Nephron progenitor cell (in vitro differentiated cells): ENCODE measurements at places on chromosomes 7 and 10.

DNA sequence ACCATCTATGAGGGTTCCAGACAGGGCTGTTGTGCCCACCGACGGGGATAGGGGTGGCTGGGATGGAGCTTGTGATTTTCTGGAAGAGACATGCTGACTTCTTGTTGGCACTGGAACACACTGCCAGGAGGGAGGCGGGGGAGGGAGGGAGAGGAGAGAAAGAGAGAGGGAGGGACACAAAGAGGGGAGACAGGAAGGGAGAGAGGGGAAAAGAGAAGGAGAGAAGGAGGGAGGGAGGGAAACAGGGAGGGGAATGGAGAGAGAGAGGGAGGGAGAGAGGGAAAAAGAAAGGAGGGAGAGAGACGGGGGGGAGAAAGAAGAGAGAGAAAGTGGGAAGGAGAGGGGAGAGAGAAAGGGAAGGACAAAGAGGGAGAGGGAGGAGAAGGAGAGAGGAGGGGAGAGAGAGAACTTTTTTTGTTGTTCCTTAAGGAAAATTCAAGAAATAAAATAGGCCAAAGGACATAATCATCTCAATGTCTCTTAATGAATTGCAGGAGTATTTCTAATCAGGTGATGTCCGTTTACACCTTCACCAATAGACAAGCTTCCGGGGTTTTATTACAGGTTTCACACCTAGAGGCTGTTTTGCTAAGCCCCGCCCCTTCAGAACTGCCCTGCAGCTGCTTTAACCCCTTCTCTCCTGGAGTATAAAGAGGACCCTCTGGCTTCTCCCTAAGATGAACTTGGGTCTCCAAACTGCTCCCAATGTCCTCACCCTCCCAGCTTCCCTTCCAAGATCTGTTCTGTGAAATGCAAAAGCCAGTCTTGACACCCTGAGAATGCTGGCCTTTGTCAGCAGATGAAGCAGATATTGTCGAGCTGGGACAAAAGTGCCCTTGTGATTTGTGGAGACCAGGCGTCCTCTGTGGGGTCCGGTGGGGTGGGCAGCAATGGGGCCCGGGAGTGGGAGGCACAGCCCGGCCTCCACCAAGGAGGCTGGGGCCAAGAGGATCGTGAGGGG is 82.0 kb upstream of the GTF2IRD1 start:
- peak; percentile 56 for DNase-seq

DNA sequence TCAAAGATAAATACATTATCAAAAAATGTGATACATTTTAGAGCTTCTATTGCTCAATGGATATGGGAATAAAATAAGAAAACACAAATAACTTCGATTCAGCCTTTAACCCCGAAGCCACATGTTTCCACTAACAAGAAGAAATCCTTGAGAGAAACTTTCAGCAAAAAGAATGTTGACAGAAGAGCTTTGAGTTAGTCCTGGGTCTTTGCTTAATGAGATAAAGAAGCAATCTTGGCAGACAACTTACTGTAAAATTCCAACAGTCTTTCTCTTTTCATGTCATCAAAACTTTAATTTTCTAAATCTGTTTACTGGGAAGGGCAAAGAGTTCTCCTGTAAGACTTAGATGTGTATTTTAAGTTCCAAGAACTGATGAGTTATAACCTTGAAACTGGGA is 810.2 kb downstream of the CNTNAP2 start:
- no peak for DNase-seq

- no peak for DNase-seq
Measured at GRCh38 chr10:13792006-13792405, 205.2 kb downstream of the PRPF18 start.

- DNase-seq: no peak
Measured at GRCh38 chr10:46264336-46264735, 22.5 kb upstream of the ANTXRL start.

DNA sequence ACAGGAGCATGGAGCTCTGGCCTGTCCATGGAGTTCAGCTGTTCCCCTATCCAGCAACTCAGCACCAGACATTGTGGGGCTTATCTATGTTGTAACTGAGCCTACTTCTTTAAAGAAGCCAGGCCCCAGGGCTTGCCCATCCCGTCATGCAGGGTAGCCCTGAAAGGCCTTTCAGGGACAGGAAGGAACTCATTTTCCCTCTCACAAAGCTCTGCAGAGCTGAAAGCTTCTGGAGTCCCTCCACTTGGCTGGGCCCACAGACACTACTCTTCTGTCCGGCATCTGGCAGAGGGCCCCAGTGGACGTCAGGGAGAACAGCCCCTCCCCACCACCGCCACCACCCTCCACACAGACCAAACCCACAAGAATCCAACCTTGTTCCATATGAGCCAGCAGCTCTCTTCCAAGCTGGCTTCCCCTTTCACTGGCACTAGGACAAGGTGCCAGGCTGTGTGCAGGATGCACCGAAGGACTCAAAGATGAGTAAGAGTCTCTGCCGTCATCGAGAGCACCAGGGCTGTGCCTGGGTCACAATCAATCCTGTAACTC is 33.1 kb downstream of the DENND2A start:
- no peak for DNase-seq

DNA sequence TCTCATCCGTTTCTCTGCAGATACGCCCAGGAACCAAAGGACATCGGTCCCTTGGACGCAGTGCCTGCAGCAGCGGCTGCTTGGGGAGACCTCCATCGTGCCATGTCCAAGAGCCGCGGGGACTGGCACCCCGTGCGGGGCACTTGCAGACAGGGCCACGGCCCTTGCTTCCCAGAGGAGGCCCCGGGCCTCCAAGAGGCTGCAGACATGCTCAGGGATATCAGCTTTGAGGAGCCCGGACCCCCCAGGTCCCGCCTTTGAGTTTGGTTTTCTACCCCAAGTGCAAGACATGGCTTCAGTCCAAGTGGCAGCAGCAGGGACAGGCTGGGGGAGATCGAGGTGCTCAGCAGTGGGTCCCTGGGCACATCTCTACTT is 279.6 kb downstream of the ELFN1 start:
- no peak for DNase-seq

DNA sequence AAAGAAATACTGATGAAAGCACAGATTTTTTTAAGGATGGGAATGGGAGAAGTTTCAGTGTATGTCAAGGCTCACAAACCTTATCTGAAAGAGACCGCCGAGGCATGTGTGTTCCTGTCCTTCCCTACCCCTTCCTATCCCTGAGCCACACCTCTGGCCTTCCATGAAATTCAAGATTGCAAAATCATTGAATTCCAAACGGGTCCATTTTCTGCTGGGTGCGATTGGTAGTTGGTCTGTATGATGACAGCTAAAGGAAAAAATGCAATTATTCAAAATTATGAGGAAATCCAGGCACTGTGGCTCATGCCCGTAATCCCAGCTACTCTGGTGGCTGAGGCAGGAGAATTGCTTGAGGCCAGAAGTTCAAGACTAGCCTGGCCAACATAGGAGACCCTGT is 170.1 kb downstream of the ARHGAP12 start:
- DNase-seq: no peak

GRCh38 chr7:91295576-91295975 is 31.3 kb downstream of the FZD1 start:
- no peak for DNase-seq

GRCh38 chr10:71399946-71400345 is 3.2 kb downstream of the CDH23 start:
- DNase-seq: no peak

- no peak for DNase-seq
Measured at GRCh38 chr10:59281861-59282260, 80.5 kb downstream of the FAM13C start.

- DNase-seq: no peak
Measured at GRCh38 chr10:63210611-63211196, 77.6 kb downstream of the NRBF2 start.

DNA sequence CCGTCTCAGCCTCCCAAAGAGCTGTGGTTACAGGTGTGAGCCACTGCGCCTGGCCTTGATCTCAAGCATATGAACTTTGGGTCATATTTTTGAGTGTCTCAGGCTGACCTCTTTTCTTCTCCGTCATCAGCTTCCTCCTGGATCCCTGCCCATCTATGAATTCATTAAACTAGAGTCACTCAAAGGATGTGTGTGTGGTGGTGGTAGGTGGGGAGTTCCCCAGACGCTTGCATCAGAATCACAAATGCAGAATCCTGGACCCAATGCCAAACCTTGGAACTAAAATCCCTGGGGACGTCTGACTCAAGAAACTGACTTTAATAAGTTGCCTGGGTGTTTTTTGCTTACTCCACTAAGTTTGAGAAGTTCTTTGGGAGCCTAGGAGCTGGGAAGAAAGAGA is 6.7 kb upstream of the CREB5 start:
- no peak for DNase-seq

DNA sequence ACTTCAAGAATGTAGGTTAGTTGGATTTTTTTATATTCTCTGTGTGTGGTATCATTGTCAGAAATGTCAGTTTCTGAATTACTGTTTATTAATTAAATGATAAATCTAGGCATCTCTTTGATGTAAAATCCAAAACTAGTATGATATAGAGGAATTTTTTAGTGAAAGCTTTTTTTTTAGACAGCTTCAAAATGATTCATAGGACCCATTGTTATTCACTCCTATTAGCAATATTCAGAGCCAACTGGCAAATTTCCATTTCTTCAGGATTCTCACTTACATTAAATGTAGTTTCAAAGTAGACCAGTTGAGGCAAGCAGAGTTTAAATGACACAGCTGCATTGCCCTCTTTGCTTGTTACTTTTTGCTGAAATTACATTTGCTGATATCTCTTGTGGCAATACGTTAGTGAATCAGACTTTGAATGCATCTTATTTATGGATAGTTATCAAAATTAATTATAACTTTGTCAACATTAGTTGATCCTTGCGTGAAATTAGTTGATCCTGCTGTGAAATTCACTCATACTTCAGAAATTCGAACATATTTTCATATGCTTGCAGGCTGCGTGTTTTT is 20.3 kb downstream of the ZNF277 start:
- no peak for DNase-seq

DNA sequence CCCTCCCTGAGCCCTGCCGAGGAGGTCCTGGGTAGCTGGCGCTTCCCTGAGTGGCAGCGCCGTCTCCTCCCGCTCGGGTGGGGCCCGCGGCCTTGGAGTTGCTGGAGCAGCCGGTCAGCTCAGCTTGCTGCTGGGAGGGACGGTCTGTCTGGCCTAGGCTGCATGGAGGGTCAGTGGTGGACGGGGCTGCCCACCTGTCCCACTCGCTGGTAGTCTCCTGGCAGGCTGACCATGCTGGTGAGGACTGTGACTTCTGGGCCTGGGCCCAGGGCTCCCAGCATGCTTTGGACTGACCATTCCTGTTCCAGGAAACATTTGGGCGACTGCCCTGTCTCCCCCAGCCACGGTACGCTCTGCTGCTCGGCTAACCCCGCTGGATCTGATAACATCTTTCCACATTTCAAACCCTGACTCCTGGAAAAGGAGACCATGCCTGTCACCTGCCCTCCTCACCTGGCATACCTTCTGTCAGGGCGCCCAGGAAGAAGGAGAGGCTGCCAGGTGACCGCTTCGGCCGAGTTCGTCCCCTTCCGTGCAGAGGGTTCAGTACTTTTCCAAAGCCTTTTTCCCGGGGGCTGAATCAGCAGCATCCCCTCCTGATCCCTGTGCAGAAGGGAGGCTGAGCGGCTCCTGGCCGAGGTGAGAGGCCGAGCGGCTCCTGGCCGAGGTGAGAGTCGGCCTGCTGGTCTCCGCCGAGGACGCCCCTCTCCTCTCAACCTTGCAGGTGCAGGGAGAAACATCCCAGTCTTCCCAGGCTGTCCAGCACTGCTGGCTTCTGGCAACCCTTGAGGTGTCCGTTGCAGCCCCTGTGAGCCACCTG is 43.4 kb downstream of the FAM20C start:
- DNase-seq: no peak

GRCh38 chr7:95553939-95554338 is 42.4 kb downstream of the PDK4 start:
- DNase-seq: no peak

DNA sequence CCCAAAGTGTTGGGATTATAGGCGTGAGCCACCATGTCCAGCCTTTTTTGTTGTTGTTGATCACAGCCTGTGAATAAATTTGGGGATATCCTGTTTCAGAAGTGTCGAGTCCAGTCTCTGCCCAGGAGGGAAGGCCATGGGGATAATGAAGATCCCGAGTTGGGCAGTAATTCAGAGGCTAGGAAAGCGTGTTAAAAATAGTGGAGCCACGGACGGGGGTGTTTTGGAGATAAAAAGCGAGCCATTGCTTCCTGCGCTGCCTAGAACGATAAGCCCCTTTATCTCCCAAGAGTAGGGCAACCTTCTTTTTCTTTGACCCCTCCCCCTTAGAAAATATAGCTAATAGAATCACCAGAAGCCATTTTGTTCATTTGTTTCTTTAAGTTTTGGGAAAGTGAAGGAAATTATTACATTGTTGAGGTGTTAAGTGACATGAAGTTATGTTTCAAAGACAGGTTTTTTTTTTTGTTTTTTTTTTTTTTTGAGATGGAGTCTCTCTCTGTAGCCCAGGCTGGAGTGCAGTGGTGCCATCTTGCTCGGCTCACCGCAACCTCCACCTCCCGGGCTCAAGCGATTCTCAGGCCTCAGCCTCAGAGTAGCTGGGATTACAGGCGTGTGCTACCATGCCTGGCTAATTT is 43.3 kb downstream of the IL15RA start:
- DNase-seq: no peak

DNA sequence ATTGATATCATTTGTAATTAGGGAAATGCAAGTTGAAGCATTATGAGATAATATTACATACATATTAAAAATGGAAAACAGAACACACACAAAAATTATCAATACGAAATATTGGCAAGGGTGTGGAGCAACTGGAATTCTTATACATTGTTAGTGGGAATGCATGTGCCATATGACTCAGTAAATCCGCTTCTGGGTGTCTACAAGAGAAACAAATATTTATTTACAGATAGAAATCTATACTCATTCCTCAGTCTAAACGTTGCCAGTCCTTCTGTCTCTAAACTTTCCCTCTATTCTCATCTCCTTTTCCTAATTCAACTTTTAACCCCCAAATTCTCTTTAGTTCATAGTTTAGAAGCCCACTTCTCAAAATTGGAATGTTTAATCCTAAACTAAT is 170.4 kb upstream of the LRRTM3 start:
- no peak for DNase-seq

DNA sequence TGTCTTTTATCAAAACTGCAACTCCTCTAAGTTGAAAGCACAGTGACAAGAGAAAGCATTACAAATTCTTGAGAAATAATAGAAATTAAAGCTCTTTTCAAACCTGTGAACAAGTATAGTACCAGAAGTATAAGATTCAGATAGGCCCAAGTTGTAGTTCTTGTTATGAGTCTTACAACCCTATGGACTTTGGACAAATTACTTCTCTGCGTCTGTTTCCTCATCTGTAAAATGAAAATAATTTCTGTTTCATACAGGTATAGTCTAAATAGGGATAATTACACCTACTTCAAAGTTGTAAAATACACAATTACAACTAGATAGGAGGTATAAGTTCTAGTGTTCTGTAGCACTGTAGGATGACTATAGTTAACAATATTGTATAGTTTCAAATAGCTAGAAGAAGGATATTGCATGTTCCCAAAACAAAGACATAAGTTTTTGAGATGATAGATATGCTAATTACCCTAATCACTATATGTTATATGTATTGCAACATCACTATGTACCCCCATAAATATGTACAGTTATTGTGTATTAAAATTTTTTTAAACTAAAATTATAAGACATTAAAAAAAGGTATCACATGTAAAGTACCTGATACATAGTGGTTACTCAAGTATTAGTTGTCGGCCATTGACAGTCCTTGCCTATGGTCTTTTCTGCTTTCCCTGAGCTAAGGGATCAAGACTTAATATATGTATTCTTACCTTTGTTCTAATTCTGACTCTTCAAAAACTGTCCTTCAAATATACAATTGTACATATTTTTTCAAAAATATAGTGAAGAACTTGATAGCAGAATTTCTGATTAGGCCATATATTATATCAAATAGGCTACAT is 1.8 kb upstream of the WASL start:
- no peak for DNase-seq
